ENCODE measurements at places on chromosomes 1 and 21. TPM values are rescaled to one million over a fixed set of nuclear protein-coding genes. Genes with fewer than 3 reads are reported as not detected.

The NBPF9 gene
- polyA plus RNA-seq: 4.9 TPM

The CELA2A gene
- polyA plus RNA-seq: not detected

The KCNT2 gene
- not detected for polyA plus RNA-seq

The RAB29 gene
- 14.2 TPM for polyA plus RNA-seq

The ZYG11A gene
- 0.25 TPM for polyA plus RNA-seq

The PPFIA4 gene
- not detected for polyA plus RNA-seq

The PTPN22 gene
- 49.9 TPM for polyA plus RNA-seq

The FAM131C gene
- polyA plus RNA-seq: not detected

The KCNE1 gene
- polyA plus RNA-seq: not detected

The FCRL5 gene
- 1.3 TPM for polyA plus RNA-seq

The SUSD4 gene
- 0.16 TPM for polyA plus RNA-seq

The LRRC42 gene
- 26.4 TPM for polyA plus RNA-seq

The CADM3 gene
- not detected for polyA plus RNA-seq

The CDC42BPA gene
- polyA plus RNA-seq: 0.06 TPM

The MINDY1 gene
- 3.9 TPM for polyA plus RNA-seq

The ZNF648 gene
- polyA plus RNA-seq: not detected

The BGLAP gene
- 0.40 TPM for polyA plus RNA-seq

The CLCA1 gene
- not detected for polyA plus RNA-seq

The VASH2 gene
- polyA plus RNA-seq: 13.2 TPM
